ENCODE measurements at places on chromosomes 4 and X.

GRCh38 chr4:53906606-53907190 lies 157.7 kb downstream of the CHIC2 start:
- DNase-seq = no peak

GRCh38 chrX:107562482-107562881 lies 65.8 kb upstream of the PRPS1 start:
- DNase-seq = no peak

DNA sequence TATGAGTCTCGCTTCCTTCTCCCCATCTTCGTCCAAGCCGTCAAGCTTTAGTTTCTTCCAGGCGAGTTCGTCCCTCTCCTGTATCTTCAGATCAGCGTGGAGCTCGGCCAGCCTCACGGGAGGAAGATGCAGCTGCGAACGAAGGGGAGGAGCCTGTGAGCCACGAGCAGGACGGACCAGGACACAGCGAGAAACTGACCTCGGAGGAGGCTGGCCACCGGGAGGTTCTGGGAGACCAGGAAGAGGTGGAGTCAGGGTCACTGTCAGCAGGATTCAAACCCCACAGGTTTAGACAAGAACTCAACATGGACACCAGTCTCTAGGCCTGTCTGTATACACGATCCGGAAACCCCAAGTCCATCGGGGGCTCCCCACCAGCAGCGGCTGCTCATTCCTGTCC lies 7.3 kb downstream of the LRPAP1 start:
- no peak for DNase-seq

DNA sequence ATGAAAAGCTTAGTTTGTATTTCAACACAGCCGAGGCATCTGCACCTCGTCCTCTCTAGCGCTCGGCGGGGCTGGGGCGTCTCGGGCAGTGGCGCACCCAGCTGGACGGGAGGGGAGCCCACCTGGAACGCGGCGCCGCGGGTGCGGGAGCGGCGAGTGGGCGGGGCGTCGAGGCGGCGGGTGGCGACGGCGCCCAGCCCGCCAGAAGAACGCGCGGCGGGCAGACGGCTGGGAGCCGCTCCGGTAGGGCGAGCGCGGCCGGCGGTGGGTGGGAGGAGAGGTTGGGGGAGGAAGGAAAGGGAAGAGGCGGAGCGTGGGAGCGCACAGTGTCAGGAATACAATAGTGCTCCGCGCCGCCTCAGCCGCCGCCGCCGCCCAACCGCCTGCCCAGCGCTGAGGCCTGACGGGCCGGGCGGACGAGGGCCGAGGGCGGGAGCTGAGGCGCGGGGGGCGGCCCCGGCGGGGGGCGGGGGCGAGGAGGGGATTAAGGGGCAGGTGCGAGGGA lies at the start of gene JADE3:
JADE3 (plus strand) TSS at position 324 of the 505 bp plus-strand sequence. CDS start 72,474 bp downstream, outside the sequence.
- peak; percentile 59 for DNase-seq

GRCh38 chrX:30414144-30414543 lies 105.0 kb upstream of the NR0B1 start:
- DNase-seq = no peak

DNA sequence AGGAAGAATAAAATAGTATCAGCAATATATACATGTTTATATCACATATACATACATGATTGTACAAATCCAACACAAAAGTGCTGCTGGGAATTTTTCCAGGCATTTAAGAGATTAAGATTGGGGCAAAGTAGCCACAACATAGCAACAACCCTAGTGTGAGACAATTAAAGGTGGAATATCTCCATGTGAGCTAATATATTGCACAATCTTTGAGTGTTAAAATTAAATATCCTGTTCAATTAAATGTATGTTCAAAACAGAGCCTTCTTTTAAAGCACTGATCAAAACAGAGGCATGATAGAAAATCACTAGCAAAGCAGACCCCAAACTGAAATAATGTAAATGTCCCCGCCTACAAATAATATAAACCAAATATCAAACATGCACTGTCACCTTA lies 97.6 kb downstream of the GABRB1 start:
- DNase-seq = no peak

DNA sequence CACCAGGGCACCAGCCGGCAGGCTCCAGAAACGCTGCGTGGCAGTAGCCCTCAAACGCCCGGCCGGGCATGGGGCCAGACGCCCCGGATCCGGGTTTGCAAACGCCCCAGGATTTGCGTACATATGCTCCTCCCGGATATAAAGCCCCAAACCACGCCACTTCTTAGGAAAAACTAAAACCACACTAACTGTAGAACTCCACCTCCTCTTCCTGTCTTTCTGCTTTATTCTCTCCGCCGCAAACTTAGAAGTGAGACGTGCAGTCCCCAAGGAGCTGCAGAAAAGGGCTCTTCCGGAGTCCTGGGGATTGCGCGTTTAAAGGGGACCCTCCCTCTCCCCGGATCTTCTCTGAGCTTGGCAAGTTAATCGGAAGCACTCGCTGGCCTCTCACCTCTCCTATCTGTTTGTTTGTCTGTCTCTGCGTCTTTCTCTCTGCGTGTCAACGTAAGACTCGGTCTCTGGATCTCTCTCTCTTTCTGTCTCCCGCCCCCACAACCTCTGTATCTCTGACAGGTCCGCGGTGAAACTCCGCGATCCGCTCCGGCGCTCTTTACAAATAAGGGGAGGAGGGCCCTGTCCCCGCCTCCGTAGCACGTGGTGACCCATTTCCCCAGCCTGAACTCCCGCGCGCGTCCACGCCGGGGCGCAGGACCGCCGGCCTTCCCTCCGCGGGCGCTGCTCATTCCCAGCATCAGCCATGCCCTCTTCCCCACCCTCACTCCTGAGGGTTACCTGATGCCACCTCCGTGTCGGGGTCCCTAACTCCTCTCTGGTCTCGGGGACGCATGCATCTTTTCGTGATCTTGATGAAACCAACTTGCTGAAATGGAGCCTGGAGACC lies at the start of gene SLC39A8:
SLC39A8 (minus strand) TSS at position 529 of the 841 bp plus-strand sequence. CDS start 820 bp downstream, outside the sequence.
- DNase-seq = peak; percentile 55

Data from NCI-H748 treated with DMSO at 0.1 percent for 48 hours (cell line).